ENCODE measurements at places on chromosomes 12 and 14.

DNA sequence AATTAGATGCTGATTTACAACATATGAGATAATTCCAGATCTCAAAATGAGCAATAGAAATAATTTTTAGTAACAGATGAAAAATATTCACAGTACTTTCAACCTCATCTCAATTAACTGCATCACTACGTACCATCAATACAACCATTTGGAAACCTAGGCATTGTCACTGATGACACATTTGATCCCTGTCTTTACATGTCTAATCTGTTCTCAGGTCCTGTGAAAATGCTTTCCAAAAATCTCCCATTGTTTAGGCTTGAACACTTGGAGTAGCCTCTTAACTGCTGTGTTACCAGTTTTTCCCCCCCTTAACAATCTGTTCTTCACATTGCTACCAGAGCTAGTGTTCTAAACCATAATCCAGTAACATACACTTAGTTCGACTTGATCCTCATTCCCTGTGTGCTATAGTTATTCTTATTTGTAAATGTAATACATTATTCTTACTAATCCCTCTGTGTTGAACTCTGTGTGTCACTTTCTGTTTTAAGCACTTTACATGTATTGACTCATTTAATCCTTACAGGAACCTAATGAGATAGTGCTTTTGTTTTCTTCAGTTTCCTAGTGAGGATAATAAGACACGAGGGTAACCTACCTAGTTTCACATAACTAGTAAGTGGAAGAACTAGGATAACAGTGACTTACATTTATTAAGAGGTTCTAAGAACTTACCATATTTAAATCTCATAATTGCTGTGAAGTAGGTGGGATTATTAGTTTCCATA is 41.7 kb downstream of the LARP4 start:
- DNase-seq: no peak

GRCh38 chr14:75175677-75176141 is 703 bp downstream of the TMED10 start:
- no peak for DNase-seq

DNA sequence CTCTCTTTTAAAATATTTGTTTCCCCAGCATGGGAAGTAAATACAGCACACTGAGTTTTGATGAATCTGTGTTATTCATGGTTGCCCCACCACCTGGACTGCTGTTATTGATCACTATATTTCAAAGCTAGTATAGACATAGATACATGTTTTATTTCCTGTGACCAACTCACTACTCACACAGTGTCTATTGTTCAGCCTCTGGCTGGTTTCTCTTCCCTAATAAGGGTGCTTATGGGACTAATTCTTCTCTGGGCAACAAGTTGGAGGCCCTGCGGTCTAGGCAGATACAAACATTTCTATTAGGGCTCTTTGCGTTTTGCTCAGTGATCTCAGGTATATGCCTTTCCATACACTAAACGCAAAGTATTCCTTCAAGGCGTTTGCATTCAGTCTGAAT is 1191.0 kb upstream of the TMEM132C start:
- no peak for DNase-seq

- no peak for DNase-seq
These were observed 186.8 kb downstream of the FUT8 start for GRCh38 chr14:65599375-65599774.

DNA sequence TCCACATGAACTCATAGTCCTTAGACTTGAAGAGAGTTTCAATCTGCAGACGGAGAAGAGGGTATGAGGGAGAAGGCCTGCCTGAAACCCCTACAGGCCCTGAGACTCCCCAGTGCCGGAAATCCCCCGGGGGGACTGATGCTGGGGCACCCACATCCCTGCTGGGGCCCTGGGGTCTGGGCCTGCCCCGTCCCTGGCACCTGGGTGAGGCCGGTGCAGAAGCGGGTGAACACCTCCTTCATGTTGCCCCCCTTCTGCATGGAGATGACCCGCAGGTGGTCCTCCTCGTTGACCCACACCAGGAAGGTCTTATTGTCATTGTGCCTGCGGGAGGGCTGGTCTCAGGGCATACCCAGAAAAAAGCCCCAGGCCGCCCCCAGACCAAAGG is 2.4 kb downstream of the CKB start:
- DNase-seq: no peak

DNA sequence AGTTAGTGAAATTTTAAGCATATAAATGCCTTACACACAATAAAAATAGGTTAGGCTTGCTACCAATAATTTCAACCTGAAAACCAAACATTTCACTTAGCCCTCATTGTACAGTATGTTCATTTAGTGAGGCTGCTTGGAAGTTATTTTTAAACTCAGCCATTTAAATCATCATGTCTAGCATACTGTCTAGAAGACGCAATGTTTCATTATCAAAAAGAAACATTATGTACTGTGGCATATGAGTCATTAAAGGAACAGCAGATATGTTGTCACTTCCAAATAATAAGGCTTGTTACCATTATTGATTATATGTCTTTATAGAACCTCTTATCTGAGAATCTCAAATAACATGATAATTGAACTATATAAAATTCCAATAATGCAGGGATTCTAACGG is 304.7 kb downstream of the RMST start:
- peak; percentile 3 for DNase-seq

DNA sequence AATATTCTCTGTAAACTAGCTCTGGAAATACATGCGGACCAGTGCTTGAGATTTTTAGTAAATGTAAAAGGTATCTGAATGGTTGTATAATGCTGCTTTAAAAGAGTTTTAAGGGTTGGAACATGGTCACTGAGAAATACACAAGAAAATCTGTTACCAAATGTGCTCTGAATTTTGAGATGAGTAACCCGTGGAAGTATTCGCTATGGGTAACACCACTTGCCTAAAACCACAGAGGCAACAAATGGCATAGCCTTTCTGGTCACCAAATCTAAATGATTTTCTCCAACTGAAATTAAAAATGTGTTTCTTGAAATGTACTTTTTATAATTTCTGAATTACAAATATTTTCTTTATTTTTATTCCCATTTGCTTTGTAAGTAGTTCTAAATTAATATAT is 745.7 kb downstream of the DIO2 start:
- no peak for DNase-seq

DNA sequence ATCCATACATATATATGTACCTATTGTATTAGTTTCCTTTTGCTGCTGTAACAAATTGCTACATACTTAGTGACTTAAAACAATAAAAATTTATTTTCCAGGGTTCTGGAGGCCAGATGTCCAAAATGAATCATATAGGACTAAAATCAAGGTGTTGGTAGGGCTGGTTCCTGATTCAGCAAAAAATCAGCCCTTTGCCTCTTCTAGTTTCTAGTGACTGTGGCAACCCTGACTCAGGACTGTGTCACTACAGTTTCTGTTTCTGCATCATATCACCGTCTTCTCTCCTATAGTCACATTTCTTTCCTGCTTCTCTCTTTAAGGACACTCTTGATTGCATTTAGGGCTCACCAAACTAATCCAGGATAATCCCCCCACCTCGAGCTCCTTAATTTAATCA is 386.3 kb upstream of the TBX3 start:
- DNase-seq: no peak

- DNase-seq: peak; percentile 37
These were observed 150.9 kb upstream of the PLEKHG7 start for GRCh38 chr12:92551853-92552397.

DNA sequence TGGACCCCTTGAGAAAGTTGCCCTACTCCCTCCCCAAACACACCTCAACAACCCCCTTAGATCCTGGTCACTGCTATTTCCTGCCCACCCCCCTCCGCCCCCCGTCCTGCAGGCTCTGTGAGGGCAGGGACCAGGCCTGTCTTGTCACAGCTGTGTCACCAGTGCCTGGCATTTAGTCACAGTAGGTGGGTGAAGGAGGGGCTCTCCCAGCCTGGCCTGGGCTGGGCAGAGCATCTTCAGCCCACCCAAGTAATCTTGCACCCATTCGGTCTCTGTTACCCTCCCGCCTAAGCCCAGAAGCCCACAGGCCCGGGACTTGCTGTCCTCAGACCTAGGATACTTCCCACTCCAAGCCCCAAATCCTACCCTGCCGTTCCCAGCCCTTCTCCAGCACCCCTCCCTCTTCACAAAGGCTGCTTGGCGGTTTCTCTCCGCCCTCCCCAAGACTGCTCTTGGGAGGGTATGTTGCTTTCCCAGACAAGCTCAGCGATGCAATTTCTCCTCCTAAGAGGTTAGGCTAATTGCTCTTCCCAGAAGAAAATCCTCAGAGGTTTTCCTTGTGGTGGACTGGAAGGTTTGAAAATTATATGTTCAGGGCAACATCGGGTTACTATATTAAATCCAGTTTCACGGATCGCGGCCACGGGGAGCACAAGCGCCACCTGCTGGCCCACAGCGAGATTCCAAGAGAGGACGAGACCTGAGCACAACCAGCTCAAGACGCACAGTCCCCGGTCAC is 50.8 kb upstream of the ZFP36L1 start:
- peak; percentile 73 for DNase-seq

- no peak for DNase-seq
These were observed 953.6 kb downstream of the SLC6A15 start for GRCh38 chr12:83958997-83959396.

GRCh38 chr12:124938587-124938986 is 24.1 kb upstream of the UBC start:
- DNase-seq: peak; percentile 69

GRCh38 chr14:98868866-98869265 is 403.1 kb downstream of the BCL11B start:
- DNase-seq: no peak

- peak; percentile 46 for DNase-seq
These were observed 356.7 kb downstream of the ETNK1 start for GRCh38 chr12:22981711-22982110.

- DNase-seq: peak; percentile 40
These were observed 196.9 kb upstream of the NOVA1 start for GRCh38 chr14:26794731-26795130.

GRCh38 chr12:95997911-95998510 is 1.9 kb upstream of the HAL start:
- DNase-seq: no peak

- DNase-seq: no peak
These were observed 460.1 kb downstream of the MED13L start for GRCh38 chr12:115817389-115817788.

- DNase-seq: no peak
These were observed 22.1 kb upstream of the CEP83 start for GRCh38 chr12:94481734-94482133.

GRCh38 chr12:119206348-119207062 is 27.8 kb downstream of the HSPB8 start:
- no peak for DNase-seq

DNA sequence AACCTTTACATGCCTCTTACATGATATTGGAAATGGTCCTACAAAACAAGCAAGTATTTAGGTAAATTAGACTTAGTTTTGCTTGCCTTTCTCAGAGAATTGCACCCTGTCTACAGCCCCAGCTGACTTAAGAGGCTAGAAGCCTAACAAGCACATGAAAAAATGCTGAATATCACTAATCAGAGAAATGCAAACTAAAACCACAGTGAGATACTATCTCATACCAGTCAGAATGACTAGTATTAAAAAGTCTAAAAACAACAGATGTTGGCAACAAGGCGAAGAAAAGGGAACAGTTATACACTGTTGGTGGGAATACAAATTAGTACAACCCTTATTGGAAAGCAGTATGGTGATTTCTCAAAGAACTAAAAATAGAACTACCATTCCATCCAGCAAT is 103.8 kb downstream of the EGLN3 start:
- DNase-seq: peak; percentile 17

- no peak for DNase-seq
These were observed 60.2 kb downstream of the PPP1R12A start for GRCh38 chr12:79874665-79875064.

DNA sequence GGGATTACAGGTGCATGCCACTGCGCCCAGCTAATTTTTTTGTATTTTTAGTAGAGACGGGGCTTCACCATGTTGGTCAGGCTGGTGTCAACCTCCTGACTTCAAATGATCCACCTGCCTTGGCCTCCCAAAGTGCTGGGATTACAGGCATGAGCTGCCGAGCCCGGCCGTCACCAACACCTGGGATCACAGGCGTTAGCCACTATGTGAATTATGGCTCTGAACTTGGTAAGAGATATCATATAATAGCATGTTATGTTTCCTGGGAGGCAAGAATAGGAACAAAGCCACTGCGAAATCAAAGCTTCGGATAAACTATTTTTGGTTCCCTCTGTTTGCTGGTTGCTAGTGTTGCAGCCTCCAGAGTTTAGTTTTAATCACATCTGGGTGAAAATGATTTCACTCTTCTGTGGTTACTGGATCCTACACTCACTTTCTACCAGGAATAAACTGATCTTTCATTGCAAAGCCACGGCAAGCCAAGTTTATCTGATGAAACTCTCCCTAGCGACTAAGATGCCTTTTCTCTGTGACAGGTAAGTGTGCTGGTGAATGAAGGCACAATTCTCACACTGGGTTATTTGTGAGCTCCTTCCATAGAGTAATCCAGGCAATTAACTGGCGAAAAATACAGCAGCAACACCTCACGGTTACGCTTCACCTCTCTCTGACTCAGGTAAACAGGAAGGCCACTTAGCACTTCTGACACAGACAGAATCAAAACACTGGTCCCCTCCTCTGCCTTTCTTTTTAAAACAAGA is 16.7 kb downstream of the SNRNP35 start:
- no peak for DNase-seq

- DNase-seq: no peak
These were observed 30.5 kb downstream of the JAG2 start for GRCh38 chr14:105138021-105138541.

- no peak for DNase-seq
These were observed 30.8 kb downstream of the BBOF1 start for GRCh38 chr14:74049876-74050495.

DNA sequence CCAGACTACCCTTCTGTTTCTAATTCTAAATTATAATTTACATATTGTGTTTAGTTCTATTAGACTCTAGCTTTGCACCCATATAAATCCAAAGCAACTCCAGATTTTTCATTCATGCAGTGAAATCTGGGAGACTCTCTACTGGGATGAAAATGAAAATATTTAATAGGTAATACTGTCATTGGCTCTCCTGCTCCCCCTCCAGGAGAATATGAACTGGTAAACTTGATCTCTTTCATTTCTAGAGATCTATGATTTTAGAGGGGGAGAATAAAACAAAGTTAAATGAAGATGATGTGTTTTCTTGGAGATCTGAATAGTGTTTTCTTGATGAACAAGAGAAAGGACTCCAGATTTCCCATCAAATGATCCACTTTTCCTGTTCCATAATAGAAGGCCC is 104.3 kb upstream of the TMCC3 start:
- no peak for DNase-seq

GRCh38 chr14:38774162-38774561 is 328.9 kb downstream of the SEC23A start:
- no peak for DNase-seq

GRCh38 chr14:71574976-71575375 is 357.3 kb upstream of the RGS6 start:
- DNase-seq: peak; percentile 88

GRCh38 chr14:30678926-30679431 is 56.9 kb downstream of the SCFD1 start:
- no peak for DNase-seq
